ENCODE measurements at places on chromosomes 5 and 9.

- peak; percentile 86 for DNase-seq
These were observed 25.8 kb downstream of the CDC25C start for GRCh38 chr5:138305797-138306196.

DNA sequence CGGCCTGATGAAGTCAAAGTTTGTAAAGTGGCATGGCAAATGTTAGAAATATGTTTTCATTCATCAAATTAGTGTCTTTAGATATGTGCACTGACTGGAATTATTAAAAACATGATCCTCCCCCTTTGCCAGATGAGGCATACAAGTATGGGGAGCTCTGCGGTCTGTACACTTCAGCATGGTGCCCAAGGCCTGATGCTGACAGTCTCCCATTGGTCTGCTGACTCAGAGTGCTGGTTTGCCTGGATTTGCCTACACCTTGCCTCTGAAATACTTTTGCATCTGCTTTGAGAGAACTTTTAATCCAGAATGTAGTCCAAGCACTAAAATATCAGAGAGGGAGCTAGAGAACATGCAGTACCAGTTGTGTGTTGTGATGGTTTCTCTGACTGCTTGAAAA lies 354.3 kb upstream of the ACTBL2 start:
- DNase-seq = no peak

- DNase-seq = no peak
These were observed 583 bp upstream of the AQP3 start for GRCh38 chr9:33447799-33448553.

DNA sequence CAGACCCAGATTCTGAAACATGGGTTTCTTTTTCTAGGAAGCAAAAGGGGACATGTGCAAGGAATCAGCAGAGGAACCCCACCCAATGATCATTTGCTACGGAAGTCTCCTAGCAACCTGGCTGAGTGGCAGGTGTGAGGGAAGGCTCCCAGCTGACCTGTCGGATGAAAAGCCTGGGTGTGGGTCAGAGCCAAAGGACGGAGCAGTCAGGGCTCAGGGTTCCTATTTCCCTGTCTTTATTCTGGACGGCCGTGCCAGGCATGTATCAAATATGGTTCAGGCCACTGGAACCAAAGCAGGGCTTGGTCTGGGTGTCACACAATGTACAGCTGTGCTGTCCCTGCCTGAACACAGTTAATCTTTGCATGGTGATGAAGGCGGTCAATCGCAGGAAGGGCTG lies 20.1 kb downstream of the STK10 start:
- no peak for DNase-seq

GRCh38 chr5:131994533-131995226 lies 16.8 kb downstream of the ACSL6 start:
- no peak for DNase-seq

GRCh38 chr5:170740551-170741205 lies 42.8 kb upstream of the GABRP start:
- no peak for DNase-seq

DNA sequence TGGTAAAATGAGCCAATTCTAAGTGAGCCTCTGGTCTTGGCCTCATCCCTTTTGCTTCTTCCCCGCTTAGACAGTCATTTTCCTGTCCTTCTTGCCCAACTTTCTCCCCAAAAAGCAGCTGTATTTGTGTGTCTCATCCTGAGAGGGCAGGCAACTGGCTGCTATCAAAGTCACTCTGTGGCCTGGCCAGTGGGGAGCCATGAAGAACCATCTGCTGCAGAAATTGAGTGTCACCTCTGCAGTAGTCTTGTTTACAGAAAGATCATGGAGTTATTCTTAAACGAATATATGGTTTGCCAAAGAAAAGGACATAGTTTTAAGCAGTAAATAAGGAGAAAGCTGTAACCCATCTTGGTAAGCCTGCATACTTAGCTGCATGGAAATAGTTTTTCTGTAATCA lies 233.6 kb upstream of the ELAVL2 start:
- no peak for DNase-seq

- DNase-seq = no peak
These were observed 5.4 kb downstream of the IPPK start for GRCh38 chr9:92664394-92665152.

DNA sequence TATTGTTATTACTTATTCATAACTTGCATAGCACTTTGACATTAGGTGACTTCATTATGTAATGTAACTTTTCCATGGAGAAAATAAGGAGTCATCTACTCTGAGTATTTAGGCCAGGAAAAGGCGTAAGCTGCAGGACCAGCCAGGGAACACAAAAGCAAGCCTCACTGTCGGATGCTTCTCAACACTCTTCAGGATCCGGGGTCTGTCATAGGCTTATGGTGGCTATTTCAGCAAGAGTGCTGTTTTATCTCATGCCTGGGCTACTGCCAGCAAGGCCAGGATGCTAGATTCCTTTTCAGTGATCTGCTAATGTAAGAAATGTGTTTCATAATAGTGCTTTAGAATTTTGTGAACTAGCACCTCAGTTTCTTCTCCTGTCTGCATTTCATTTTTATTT lies 162.4 kb downstream of the CHSY3 start:
- no peak for DNase-seq

GRCh38 chr5:92561411-92561959 lies 1019.5 kb downstream of the NR2F1-AS1 start:
- no peak for DNase-seq

GRCh38 chr5:88829054-88829453 lies 53.9 kb downstream of the MEF2C start:
- peak; percentile 16 for DNase-seq

DNA sequence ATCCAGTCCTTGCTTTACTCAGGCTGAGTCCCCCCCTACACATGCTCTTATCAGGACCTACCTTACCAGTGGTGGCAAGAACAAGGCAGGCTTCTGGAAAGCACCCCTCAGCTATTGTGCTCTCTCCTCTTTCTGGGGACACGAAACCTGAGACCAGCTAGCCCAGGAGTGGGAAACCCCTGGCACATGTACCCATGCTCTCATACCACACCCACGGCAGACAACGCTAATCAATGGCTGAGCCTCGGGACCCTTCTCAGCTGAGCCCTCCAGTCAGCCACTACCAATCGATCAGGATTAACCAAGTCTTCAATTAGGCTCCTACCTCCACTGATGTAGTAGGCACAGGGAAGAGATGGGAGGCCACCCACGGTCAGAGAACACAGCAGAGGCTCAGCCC lies 65.1 kb downstream of the VAV2 start:
- no peak for DNase-seq

- DNase-seq = no peak
These were observed 20.8 kb downstream of the FGD3 start for GRCh38 chr9:92968081-92968480.

GRCh38 chr9:113999256-114000062 lies 78.6 kb downstream of the AMBP start:
- peak; percentile 13 for DNase-seq

DNA sequence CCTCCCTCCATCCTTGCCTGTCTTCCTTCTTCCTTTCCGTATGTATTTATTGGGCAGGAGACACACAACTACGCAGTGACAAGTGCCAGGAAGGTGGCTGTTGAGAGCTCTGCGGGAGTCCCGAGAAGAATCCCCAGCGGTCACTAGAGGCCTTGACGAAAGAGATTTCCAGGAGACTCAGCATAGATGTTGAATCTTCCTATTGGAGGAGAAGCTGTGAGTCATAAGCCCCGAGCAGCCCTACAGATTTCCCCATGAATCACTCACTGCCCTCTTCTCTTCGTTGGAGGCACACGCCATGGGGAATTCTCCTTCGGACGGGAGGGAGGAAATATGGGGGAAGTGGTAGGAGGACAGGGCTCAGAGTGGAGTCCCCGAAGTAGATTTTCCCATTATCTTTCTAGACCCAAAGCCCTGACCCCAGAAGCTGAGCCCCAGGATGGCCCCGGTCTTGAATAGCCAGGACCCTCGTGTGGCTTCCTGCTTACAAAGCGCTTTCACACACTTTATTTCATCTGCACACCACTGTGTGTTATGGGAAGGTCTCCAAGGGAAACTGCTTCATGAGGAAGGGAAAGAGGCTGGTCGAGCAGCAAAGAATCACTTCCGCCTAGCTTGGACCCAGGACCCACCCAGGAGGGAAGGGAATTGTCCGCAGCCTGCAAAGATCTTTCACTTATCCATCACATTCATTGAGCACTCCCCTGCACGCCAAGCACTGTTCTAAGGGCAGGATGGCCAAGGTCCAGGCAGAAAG lies 12.7 kb downstream of the DUSP1 start:
- DNase-seq = peak; percentile 85

DNA sequence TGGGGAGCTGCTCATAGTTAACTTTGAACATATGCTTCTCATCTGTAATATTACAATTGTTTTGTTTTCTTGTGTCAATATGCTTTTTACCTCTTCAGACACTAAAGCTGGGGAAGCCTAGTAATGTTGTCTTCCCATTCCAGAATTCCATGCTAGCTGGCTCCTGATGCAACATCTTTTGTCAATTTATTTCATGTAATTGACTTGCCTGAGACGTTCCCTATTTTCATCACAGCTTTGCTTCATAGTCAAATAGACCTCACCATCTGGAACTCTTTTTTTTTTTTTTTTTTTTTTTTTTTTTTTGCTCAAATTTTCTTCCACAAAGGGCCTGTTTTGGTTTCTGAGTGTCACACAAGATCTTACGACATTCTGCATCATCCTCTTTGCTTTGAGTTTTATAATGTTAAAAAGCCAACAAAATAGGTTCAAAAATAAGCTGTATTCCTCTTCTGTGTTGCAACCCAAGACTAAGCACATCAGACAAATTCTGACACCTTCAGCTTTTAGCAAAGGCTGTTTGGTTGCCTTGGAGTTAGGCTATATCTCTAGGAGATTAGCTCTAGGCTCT lies 235.2 kb downstream of the NR3C1 start:
- no peak for DNase-seq

GRCh38 chr9:82208741-82209450 lies 220.3 kb downstream of the SPATA31D1 start:
- DNase-seq = no peak

- no peak for DNase-seq
These were observed 117.1 kb downstream of the LHX2 start for GRCh38 chr9:124128568-124129166.

DNA sequence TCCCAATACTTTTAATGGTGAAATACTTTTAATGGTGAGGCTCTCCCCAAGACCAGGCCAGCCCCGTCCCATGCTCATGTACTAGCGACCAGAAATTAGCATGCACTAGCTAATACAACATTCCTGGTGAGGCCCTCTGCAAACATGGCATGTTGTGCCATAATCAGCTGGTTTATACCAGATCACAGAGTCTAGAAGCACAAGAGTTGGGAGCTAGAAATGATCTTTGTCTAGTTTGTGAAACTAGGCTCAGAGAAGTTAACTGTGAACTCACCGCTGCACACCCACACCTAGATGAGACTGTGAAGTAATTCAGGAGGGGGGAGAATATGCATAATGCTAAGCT lies 37.4 kb downstream of the MTMR12 start:
- DNase-seq = no peak

DNA sequence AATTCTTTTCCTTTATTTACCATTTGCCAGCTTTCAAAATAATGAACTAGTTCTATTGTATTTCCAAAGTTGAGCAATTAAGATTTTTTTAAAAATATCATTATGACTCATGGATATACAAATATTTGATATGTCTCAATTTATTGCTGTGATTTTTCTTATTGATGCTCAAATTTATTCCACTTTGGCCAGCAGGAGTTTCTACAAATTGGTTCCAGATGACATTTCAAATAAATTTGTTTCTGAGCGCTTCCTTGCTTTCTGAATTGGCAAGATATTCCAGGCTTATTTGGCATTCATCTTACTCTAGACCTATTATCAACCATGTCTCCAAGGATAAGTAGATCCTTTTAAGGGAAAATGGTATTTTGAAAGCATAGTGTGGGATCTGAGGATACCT lies 58.5 kb upstream of the TJP2 start:
- DNase-seq = no peak

DNA sequence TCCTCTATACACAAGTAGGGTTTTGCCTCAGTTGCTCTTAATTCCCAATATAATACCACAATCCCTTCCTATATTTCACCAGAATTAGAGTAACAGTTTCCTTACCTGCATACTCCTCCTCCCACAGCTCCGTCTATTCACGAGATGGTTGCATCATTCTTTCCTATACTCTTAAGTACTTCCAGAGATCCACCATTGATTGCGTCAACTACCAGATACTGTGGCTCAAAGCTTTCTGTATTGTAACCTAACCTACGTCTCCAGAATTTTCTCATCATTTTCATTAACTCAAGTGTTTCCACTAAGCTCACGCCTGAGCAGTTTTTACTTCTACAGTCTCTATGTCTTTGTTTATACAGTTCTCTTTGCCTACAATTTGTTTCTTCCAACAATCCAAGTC lies 31.2 kb upstream of the MINAR2 start:
- no peak for DNase-seq

DNA sequence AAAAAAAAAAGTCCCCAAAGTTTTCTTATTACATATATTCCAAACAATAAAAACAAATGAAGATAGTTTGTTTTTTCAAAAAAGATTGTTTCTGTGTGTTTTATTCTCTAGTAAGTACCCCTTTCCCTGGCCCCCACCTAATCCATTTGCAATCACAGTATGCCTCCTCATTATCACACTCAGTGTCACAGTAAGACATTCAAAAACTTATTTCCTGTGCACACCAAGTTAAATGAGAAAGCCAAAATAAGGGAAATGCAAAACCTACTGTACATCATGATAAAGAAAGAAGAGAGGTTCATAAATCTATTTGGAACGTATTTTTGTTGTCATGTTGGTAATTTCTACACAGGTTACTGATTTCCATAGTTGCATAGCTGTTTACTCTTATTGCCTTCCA lies 62.3 kb downstream of the ST8SIA4 start:
- DNase-seq = no peak

DNA sequence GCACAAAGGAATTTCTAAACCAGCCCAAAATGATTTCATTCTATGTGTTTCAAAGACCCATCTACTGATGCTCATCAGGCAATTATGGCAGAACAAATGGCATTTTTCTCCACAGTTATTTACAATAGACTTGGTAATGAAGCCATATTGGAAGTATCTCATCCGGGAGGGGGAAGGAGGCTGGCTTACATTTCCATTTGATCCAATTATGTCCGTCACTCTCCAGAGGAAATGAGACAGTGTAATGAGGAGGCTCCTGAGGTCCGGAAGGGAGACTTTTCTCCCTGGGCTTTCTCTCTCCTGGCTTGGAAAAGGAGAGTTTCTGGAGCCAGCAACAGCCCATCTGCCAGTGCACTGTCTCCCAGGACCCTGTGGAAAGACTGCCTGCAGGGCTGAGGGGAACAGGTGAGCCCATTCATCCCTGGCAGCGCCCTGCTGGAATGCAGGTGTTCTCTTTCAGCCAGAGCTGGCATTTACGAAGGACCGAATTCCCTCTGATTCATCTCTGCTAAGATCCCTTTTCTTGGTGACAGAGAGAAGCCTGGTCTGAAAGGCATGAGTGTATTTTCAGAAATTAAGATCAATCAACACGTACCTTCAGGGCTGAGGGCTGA lies 54.9 kb upstream of the SAP30L start:
- DNase-seq = no peak

- no peak for DNase-seq
These were observed 20.3 kb upstream of the TERT start for GRCh38 chr5:1315018-1315708.

GRCh38 chr5:150758203-150758530 lies 650 bp downstream of the DCTN4 start:
- no peak for DNase-seq

- DNase-seq = no peak
These were observed at the start of gene SMIM32 for GRCh38 chr5:136192526-136193321. Gene SMIM32, minus strand, starts transcription at chr5:136193162. Its CDS starts 638 bp downstream, at chr5:136192524.

All from adrenal gland (tissue), 19 donors.